ENCODE measurements at places on chromosomes 2 and 18.

- no peak for DNase-seq
Observed at GRCh38 chr2:236892721-236893120, 193.0 kb upstream of the COPS8 start.

- DNase-seq, result no peak
Observed at GRCh38 chr2:230881840-230882239, 17.1 kb downstream of the ITM2C start.

GRCh38 chr18:30163573-30163972 is 879.0 kb downstream of the DSC3 start:
- no peak for DNase-seq

DNA sequence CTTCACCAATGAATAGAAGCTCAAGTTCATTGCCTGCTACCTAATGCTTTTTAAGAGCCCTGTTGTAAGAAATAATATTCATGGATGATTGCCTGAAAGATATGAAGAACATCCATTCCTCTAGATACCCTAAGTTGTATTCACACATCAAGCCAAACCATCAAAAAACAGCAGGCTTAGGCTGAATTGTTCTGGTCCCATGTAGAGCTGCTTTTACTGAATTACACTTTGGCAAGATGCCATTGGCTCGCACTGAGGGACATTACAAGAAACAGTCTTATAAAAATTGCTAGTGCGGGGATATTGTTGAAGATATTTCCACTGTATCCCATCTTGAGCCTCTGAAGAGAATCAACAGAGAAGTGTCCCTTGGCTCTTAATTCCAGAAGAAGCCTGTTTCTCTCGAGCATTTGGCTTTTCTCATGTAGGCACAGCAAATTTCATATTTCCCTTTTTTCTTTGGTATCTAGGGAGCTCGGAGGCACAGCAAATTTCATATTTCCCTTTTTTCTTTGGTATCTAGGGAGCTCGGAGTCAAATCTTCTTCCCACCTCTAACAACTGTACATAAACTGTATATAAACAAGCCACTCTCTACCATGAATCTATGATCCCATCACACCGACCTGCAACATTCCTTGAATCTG is 107.5 kb downstream of the COLEC12 start:
- DNase-seq, result no peak

DNA sequence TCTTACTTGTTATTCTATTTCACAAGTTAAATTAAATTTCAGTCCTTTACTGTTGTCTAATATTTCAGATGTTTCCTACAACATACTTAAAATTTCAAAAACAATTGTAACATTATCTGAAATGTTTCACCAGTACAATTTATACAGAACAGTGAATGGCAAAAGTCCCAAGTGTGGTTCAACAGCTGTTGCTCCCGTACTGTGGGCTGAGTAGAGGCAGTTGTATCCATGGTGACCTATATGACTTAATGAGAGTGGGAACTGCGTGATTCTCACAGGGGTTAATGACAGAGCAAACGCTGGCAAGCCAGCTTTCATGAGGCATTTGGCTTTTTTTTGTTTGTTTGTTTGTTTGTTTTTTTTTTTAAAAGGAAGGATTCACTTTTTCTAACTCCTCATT is 5.3 kb upstream of the PLCL1 start:
- no peak for DNase-seq

- DNase-seq, result no peak
Observed at GRCh38 chr18:48749768-48750167, 201.0 kb downstream of the SMAD7 start.

DNA sequence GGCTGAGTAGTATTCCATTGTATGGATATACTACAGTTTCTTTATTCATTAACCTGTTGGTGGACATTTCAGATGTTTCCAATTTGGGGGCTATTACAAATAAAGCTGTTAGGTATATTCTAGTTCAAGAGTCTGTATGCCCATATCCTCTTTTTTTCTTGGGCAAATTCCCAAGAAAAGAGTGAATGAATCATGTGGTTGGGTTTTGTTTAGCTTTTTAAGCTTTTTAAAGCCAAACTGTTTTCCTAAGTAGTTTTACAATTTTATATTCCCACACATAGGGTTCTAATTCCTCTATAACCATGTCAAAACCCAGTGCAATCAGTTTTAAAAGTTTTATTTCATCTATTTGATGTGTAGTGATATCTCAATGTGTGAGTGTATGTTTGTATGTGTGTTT is 44.9 kb upstream of the BAZ2B start:
- DNase-seq, result no peak

- DNase-seq, result no peak
Observed at GRCh38 chr2:170498619-170499018, 216.5 kb upstream of the SP5 start.

GRCh38 chr18:3901811-3902210 is 451.8 kb downstream of the TGIF1 start:
- no peak for DNase-seq

- no peak for DNase-seq
Observed at GRCh38 chr2:237118561-237119155, 33.0 kb downstream of the COPS8 start.

- no peak for DNase-seq
Observed at GRCh38 chr2:222049946-222050345, 248.9 kb downstream of the PAX3 start.

DNA sequence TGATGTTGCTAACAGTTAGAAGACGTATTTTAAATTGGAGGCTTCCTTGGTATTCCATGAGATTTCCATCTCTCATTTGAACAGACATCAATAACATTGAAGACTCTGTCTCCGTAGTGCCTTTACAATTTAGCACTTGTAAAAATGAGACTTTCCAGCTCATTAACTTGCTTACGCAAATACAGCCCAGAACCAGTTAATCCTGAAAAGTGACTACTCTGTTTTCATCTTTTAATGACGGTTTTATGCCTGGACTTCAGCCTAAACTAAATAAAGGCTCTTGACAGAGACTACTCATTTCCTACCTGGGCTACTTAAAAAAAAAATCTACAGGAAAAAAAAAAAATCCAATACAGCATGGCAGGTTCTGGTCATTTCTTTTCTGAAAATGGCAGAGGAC is 148.6 kb downstream of the LRATD1 start:
- no peak for DNase-seq

GRCh38 chr18:28714498-28714897 is 537.6 kb upstream of the CDH2 start:
- DNase-seq, result no peak

DNA sequence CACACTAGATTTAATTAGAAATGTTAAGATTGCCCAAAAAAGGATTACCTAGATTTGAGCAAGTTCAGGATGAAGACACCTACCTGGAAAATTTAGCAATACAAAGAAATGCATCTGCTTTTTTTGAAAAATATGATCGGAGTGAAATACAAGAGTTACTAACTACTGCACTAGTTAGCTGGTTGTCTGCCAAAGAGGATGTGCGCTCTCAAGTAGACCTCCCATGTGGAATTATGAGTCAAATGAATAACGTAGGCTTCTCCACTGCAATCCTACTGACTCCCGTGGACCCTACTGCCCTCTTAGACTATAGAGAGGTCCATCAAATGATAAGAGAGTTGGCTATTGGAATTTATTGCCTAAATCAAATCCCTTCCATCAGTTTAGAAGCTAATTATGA is 2.0 kb downstream of the ANKAR start:
- DNase-seq, result no peak

Measured in stimulated activated CD4-positive, alpha-beta T cell treated with anti-CD3 and anti-CD28 coated beads, Interleukin-1b, Interleukin-23, amount 100 ng/mL, for 48 hours (primary cell).